ENCODE measurements at places on chromosomes 12 and 14.

DNA sequence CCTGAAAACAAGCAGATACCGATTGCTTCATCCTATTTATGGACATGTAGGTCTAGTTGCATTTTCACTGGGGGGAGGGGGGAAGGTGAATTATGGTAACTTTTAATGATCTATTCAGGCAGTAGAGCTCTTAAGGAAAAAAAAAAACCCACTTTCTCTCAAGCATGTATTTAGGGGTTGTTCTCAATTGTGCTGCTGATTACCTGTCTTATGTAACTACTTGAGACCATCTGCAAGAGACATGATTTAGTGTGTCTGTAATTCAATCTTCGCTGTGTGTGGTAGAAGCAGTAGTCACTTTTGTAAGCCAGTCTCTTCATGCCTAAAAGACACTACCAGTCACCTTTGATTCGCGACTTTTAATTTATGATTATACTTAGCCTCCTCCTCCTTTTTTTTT lies 8.9 kb downstream of the CALM1 start:
- no peak for DNase-seq
- no peak overlapping the region for H3K27ac ChIP-seq
- H3K4me3 ChIP-seq: no peak overlapping the region
- peaks cover 41% of the 10 kb centered on the region for H3K36me3 ChIP-seq

GRCh38 chr12:31210541-31210940 lies 115.4 kb downstream of the SINHCAF start:
- no peaks in the 10 kb centered on the region for H3K4me1 ChIP-seq
- H3K4me3 ChIP-seq: no peak overlapping the region
- peaks cover 3% of the 10 kb centered on the region for H3K27me3 ChIP-seq

DNA sequence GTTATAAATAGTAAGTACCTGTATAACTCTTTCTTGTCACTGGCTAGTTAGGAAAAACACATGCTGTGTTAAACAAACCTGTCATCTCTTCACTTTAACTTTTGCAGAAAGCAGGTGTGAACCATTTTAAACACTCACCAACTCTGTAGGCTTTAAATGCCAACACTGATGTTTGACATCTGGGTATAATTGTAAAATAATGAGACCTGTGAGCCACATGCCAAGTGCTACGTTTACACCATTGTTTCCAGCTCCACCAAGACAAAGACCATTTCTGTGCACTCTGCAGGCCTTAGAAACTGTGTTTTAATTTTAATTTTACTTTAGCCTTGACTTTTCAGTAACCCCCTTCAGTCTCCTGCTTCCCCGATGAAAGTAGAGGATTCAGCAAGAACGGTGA lies 11.0 kb downstream of the TPH2 start:
- peaks cover 25% of the 10 kb centered on the region for H3K4me1 ChIP-seq
- peaks cover 6% of the 10 kb centered on the region for H3K27me3 ChIP-seq
- H3K36me3 ChIP-seq: no peaks in the 10 kb centered on the region
- no peak overlapping the region for H3K4me3 ChIP-seq
- no peak overlapping the region for H3K27ac ChIP-seq
- no peak for DNase-seq

DNA sequence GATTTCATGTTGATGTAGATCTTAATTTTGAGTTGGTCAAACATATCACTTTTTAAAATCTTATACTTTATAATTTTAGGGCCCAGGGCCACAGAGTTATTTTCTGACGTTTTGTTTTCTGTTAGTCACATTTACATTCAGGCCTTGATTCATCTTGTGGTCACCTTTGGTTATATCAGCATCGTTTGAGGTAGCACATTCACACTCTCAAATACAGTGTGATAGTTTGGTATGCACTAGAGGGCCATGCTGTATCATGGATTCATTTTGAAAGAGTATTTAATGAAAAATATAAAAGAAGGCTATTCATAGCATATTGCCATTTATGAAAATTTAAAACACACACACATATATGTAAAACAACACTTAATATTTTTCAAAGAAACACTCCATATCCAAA lies 274.6 kb downstream of the RAD51B start:
- peaks cover 5% of the 10 kb centered on the region for H3K4me1 ChIP-seq
- no peak overlapping the region for H3K27ac ChIP-seq
- no peak for DNase-seq

DNA sequence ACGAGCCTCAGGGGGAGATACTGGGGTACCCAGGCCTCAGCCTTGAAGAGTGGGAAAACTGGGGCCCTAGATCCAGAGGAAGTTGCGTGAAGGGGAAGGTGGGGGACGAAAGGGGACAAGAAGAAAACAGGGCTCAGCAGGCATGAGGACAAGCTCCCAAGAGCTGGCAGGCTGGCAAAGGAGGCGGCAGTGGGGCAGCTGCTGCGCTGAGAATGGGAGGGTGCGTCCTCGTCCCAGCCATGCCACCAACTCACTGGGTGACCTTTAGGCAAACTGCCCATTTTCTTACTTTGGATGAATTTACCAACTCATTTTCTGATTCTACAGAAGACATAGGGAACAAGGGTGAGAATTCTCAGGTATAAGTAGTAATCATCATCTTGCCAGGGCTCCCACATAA lies 133.6 kb downstream of the TTC7B start:
- no peak overlapping the region for H3K4me3 ChIP-seq
- no peak overlapping the region for H3K27ac ChIP-seq

GRCh38 chr12:123533672-123534643 lies at the start of gene RILPL1:
Gene RILPL1 (minus strand): TSS chr12:123533719. CDS start chr12:123533482, 237 bp downstream.
- peaks cover 6% of the 10 kb centered on the region for H3K36me3 ChIP-seq
- peak; percentile 67 for DNase-seq
- H3K4me1 ChIP-seq: peaks cover 8% of the 10 kb centered on the region
- H3K27ac ChIP-seq: peak within 1 kb of the TSS; percentile 93
- peak within 1 kb of the TSS; percentile 86 for H3K4me3 ChIP-seq

DNA sequence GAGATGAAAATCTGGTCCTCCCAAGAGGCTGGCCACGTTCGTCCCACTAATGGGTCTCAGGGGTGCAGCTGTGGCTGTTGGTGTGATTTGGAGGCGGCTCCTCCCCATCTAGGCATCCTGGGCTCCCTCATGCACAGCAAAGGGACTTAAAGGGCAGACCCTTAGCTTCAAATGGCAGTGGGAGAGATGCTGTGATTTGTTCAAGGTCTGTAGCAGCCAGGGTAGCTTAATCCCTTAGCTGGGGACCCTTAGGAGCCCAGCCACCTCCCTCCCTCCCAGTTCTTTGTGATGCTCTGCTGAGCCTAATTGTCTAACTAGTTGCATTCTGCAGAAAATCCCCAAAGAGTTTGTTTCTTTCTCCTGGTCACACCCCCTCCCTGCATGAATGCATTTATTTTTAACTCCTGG lies 18.3 kb downstream of the DYRK4 start:
- no peaks in the 10 kb centered on the region for H3K4me1 ChIP-seq
- H3K27ac ChIP-seq: no peak overlapping the region
- peaks cover 26% of the 10 kb centered on the region for H3K27me3 ChIP-seq
- H3K4me3 ChIP-seq: no peak overlapping the region

DNA sequence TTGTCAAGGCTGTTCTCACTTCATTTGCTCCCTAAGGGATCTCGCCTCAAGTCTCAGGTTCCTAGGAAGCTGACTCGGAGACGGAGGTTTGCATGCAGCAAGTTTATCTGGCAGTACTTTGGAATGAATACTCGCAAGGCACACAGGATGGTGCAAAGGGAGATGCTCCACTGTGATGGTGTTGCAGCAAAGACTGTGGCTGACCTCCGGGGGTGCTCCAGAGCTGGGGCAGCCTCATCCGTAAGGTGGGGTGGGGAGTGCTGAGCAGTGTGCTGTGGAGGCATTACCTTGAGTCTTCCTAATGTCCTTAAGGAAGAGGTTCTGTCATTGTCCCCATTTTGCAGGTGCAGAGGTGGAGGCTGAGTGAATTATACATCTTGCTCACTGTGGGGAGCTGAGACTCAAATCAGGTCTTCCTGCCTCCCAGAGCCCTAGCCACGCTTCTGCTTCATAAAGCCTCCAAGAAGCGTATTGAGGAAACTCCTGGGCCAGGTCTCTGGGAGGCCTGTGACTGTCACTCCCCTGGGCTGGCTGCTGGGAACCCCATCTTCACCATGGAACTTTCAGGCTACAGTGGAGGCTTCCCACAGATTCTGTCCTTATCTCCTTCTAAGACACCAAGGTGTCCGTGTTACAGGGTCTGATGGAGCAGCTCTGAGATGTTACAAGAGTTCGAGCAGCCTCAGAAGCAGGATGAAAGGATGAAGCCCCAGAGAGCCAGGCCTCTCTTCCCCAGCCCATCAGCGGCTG lies 39.5 kb downstream of the GALNT16 start:
- H3K4me1 ChIP-seq: peaks cover under 1% of the 10 kb centered on the region
- H3K27ac ChIP-seq: no peak overlapping the region
- no peaks in the 10 kb centered on the region for H3K27me3 ChIP-seq
- no peaks in the 10 kb centered on the region for H3K36me3 ChIP-seq

- H3K4me1 ChIP-seq: peaks cover 3% of the 10 kb centered on the region
- no peak for DNase-seq
- peaks cover 5% of the 10 kb centered on the region for H3K36me3 ChIP-seq
- H3K4me3 ChIP-seq: no peak overlapping the region
- H3K27ac ChIP-seq: peak overlapping the region; percentile 42
These were observed 38.2 kb downstream of the NCKAP5L start for GRCh38 chr12:49789992-49790391.

- H3K36me3 ChIP-seq: peaks cover 5% of the 10 kb centered on the region
- no peak for DNase-seq
- peak overlapping the region; percentile 88 for H3K27ac ChIP-seq
- H3K27me3 ChIP-seq: no peaks in the 10 kb centered on the region
- no peak overlapping the region for H3K4me3 ChIP-seq
These were observed 24.0 kb downstream of the TTC9 start for GRCh38 chr14:70665448-70666360.

GRCh38 chr14:55221186-55221585 lies 29.8 kb upstream of the DLGAP5 start:
- peaks cover 10% of the 10 kb centered on the region for H3K4me1 ChIP-seq
- H3K36me3 ChIP-seq: no peaks in the 10 kb centered on the region
- no peak for DNase-seq
- H3K27me3 ChIP-seq: no peaks in the 10 kb centered on the region
- H3K4me3 ChIP-seq: no peak overlapping the region

- no peaks in the 10 kb centered on the region for H3K27me3 ChIP-seq
- no peaks in the 10 kb centered on the region for H3K4me1 ChIP-seq
- no peak overlapping the region for H3K4me3 ChIP-seq
- no peak for DNase-seq
These were observed 1164.0 kb downstream of the TMEM121 start for GRCh38 chr14:106690333-106690891.

DNA sequence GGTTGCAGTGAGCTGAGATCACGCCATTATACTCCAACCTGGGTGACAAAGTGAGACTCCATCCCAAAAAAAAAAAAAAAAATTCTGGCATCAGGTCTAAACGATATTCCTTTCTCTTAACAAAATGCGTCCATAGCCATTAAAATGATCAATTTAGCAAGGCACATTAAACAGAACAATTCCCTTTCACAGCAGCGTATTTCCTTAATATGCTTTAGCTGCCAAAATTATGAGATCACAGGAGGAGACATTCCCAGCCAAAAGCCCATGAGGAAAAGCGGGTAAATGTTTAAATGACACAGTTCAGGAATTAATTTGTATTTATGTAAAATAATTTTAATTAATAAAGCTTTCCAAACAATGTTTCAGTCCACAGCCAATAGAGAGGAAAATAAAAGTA lies 43.0 kb upstream of the SELPLG start:
- H3K4me1 ChIP-seq: peaks cover 17% of the 10 kb centered on the region
- H3K27me3 ChIP-seq: no peaks in the 10 kb centered on the region
- peaks cover 12% of the 10 kb centered on the region for H3K36me3 ChIP-seq
- DNase-seq: no peak
- no peak overlapping the region for H3K4me3 ChIP-seq
- no peak overlapping the region for H3K27ac ChIP-seq

GRCh38 chr14:92670160-92670559 lies 78.3 kb downstream of the LGMN start:
- no peak for DNase-seq
- no peaks in the 10 kb centered on the region for H3K27me3 ChIP-seq
- H3K27ac ChIP-seq: no peak overlapping the region
- H3K36me3 ChIP-seq: no peaks in the 10 kb centered on the region
- no peak overlapping the region for H3K4me3 ChIP-seq

GRCh38 chr12:114190971-114191370 lies 215.0 kb downstream of the TBX5 start:
- no peak for DNase-seq
- H3K4me3 ChIP-seq: no peak overlapping the region
- H3K36me3 ChIP-seq: no peaks in the 10 kb centered on the region
- no peak overlapping the region for H3K27ac ChIP-seq

- no peak overlapping the region for H3K27ac ChIP-seq
- no peak overlapping the region for H3K4me3 ChIP-seq
- H3K27me3 ChIP-seq: no peaks in the 10 kb centered on the region
- no peak for DNase-seq
These were observed 18.3 kb downstream of the LEMD3 start for GRCh38 chr12:65187665-65188064.

DNA sequence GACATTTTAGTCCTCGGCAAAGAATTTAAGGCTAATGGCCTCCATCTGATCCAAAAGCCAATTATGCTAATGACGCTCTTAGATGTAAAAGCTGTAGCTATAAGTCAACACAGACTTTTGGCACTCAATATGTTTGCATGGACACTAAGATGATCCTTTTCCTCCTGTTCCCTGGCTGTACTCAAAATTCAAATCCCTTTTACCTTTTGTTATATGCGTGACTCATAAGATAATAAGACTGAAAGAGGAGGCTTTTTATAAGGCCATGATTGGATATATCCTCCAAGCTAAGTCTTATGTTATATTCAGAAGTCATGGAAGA lies 89.8 kb downstream of the PDZRN4 start:
- H3K27me3 ChIP-seq: no peaks in the 10 kb centered on the region
- no peak for DNase-seq
- H3K4me3 ChIP-seq: no peak overlapping the region
- H3K36me3 ChIP-seq: no peaks in the 10 kb centered on the region
- peaks cover 25% of the 10 kb centered on the region for H3K4me1 ChIP-seq

DNA sequence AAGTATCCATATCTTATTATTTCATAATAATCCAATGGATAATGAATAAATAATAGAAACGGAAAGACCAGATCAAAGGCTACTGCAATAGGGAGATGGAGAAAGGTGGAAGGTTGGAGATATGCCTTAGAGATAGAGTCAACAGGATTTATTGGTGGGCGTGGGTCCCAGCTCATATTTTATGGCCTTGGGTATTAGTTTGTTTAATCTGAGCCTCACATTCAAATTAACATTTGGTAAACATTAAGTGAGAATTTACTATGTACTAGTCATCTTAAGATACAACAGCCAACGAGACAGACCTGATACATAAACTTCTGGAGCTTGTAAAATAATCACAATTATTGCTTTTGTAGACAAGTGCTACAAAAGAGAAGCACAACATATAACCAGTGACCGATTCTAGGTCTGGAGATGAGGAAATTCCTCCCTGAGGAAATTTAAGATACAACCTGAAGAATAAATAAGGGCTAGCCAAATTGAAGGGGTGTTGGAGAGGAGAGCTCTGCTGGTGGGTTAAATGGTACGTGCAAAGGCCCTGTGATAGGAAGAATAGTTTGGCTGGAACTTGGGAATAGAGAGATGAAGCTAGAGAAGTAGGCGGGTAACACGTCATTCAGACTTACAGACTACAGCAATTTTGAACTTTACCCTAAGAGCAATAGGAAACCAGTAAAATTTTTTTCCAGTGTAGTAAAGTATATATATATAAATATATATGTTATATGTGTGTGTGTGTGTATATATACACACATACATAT lies 16.1 kb downstream of the LTBR start:
- H3K36me3 ChIP-seq: no peaks in the 10 kb centered on the region
- no peaks in the 10 kb centered on the region for H3K4me1 ChIP-seq
- no peak for DNase-seq
- H3K4me3 ChIP-seq: no peak overlapping the region
- peaks cover 3% of the 10 kb centered on the region for H3K27me3 ChIP-seq
